ENCODE measurements at places on chromosomes 6 and 20.

- DNase-seq, result no peak
These were observed 35.5 kb upstream of the FOXC1 start for GRCh38 chr6:1574083-1574761.

DNA sequence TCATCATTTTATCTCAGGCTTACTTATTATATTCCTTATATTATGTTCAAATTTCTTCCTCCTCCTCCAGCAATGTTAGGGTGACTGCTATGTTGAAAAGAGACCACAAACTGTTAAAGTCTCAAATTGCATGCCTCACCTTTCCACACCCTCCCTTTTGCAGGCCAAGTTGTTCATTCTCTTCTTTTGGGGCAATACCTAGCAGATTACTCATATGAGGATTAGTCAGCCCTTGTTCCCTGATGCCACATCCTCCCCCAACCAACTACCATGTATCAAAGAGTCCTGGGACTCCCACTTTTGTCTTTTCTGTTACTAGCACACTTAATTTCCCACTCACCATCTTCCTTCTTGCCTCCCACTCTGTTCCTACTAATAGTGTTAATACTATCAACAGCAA is 434.7 kb downstream of the BCKDHB start:
- DNase-seq, result no peak

DNA sequence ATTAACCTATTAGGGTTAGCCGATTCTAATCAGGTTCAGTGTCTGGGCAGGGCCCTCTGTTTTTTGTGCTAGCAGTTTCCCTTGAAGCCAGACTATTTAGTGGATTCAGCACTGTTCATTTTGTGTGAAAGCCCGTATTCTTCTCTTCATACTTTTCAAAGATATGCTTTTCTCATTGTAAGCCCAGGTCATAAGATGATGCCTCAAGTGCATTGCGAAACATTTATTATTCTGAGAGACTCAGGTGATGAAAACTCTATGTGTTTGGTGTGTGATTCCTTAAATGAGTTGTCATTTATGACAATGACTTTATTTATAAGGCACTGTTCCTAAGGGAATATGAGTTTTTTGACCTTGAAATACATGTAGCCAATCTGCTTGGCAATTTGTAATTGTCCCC is 851.0 kb upstream of the FLRT3 start:
- DNase-seq, result no peak

DNA sequence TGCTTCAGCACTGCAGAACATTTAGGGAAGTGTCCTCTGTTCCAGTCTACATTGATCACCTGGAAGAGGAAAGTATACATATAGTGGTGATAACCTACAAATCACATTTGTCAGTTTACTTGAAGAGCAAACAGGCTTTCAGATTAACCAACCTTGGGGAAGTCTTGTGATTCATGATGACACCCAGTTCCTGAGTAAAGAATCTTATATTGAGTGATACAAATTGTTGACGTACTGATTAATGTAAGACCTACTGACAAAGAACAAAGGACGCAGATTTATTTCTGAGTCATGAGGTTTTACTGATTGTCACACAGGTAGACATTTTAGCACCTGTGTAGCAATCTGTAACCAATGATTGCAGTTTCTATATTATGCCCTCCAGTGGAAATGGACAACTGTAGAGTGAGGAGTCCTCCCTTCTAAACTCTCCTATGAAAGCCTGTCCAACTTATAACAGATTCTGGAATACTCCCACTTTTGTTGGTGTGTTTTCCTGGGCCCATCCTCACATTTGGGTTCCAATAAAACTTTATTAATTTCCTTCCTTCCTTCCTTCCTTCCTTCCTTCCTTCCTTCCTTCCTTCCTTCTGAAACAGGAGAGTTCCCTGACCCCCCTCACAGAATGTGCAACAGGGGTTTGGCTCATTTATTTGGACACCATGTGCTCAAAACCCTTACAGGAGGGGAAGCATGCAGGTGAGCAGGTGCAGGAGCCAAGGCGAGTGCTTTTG is 113.5 kb downstream of the SLC35B3 start:
- DNase-seq, result no peak

GRCh38 chr20:62391165-62392076 is 4.5 kb downstream of the RPS21 start:
- no peak for DNase-seq

- DNase-seq, result no peak
These were observed 141.5 kb downstream of the OR2B2 start for GRCh38 chr6:27770724-27771123.

DNA sequence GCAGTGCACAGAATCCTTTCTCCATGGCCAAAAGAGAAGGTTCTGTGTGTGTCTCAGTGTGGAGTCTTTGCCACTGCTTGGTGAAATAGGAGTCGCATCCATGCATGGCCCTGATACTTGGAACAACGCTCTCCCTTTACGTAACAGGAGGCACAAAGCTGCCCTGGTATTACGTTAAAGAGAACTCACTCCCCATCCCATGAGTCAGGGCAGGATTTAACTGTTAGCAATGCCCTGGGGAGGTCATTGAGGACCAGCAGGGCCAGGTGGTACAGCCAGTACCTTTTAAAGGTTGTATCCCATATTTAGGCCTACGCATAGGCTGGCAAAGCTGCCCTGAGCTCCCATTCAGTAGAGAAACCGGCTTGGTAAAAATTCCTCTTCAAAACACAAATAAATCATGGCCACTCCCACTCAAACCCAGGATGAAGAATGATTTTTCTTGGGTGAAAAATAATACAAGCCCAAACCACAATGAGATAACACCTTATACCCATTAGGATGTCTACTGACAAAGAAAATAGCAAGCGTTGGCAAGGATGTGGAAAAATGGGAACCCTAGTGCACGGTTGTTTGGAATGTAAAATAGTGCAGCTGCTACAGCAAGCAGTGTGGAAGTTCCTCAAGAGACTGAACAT is 37.1 kb downstream of the MYLK4 start:
- DNase-seq, result no peak

GRCh38 chr20:54079652-54080051 is 9.3 kb upstream of the BCAS1 start:
- DNase-seq, result no peak

GRCh38 chr6:138430361-138431145 is 26.5 kb downstream of the HEBP2 start:
- DNase-seq, result no peak

DNA sequence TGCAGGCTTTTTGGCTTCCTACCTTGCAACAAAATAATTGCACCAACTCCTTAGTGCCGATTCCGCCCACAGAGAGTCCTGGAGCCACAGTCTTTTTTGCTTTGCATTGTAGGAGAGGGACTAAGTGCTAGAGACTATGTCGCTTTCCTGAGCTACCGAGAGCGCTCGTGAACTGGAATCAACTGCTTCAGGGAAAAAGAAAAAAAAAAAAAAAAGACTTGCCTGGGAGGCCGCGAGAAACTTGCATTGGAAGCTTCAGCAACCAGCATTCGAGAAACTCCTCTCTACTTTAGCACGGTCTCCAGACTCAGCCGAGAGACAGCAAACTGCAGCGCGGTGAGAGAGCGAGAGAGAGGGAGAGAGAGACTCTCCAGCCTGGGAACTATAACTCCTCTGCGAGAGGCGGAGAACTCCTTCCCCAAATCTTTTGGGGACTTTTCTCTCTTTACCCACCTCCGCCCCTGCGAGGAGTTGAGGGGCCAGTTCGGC is 420 bp downstream of the SOX4 start:
- DNase-seq, result no peak

- DNase-seq, result no peak
These were observed 187.8 kb upstream of the PHACTR1 start for GRCh38 chr6:12528581-12529363.

- DNase-seq, result no peak
These were observed 384.4 kb upstream of the IRAK1BP1 start for GRCh38 chr6:78482801-78483552.

- DNase-seq, result no peak
These were observed 91.3 kb downstream of the FILIP1 start for GRCh38 chr6:75402296-75402695.

- no peak for DNase-seq
These were observed 20.8 kb upstream of the SLC22A7 start for GRCh38 chr6:43277306-43277642.

GRCh38 chr20:45450097-45450818 is 19.3 kb upstream of the WFDC2 start:
- no peak for DNase-seq

GRCh38 chr20:60715172-60715571 is 536.9 kb upstream of the CDH4 start:
- no peak for DNase-seq

DNA sequence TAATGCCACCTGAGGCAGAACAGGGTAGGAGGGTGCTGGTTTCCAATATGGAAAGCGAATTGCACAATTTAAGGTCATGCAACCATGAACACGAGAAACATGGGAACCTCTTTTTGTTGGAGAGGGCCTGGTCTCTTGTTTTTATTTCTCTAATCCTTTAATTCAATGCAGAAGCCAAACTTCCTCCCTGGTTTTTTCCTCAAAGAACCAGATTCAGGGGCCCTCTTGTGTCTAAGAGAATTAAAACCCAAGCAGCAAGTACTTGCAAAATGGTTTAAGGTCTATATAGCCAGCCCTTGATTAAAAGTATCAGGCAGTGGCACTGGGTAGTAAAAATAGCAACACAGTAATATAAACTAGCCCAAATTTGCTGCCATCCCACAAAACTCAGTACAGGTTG is 19.5 kb downstream of the GSTA4 start:
- no peak for DNase-seq

DNA sequence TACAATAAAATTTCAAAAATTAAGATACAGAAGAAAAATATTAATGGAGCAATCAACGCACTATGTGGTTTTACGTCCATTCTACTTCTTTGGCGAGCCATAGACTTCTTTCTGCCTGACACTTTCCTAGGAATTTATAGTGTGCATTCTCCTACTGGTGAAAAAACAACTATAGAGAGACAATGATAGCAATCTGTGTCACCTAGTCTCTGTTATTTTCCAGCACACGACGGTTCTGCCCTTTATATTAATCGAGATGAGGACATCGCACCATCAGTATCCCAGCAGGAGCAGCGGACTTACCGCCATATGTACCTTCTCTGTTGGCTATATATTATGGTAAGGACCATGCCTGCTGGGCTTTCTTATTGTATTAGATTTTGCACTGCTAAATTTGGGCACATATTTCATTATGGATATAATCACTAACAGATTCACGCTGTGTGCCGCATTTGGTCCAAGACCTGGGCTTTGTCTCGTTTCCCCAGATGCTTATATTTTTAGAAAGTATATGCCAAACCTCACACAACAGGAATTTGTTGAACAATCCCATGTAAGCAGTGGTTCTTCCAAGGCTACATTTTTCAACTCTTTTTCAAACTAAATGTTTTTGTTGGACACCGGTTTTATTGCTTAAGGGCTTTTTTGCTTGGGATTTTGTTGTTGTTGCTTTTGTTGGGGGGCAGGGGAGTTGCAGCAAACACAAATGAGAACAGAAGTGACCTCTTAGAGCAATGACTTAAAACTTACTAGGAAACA is 166.4 kb downstream of the ADAT2 start:
- no peak for DNase-seq

DNA sequence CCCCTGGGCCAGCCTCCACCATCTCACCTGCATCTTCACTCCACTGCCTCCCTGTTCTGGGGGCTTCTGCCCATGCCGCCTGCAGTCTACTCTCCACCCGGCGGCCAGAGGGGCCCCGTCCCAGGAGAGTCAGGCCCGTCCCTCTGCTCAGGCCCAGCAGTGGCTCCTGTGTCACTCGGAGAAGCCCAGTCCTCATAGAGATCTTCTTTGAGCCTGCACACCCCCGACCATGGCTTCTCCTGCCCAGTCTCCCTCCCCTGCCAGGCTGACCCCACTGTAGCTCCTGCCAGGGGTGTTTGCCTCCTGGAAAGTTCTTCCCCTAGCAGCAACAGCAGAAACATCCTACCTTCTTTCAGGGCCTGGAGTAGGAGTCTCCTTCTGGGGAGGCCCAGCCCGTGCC is 22.2 kb upstream of the NOL4L start:
- DNase-seq, result no peak

DNA sequence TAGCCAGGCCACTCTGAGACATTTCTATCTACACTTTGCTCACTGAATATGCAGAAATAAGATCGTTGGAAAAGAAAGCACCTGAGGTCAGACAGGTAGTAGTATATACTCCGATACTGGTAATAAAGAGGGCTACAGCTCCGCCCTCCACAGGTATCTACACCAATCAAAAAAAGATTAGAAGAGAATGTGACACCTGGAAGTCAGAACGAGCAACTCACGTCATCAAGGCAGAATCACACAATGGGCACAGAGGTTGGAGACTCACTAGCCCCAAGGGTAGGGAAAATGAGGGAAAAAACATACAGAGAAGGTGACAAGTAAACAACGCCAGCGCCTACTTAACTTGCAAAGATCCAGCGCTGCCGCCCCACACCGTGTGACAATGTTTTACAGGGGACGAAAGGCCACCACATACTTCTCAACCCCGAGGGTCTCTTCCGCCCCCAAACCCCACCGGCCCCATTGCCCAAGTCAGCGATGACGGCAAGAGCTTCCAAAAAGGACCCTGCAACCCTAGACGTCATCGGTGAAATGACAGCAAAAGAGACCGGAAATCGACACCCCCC is 653 bp downstream of the LMBRD1 start:
- no peak for DNase-seq

DNA sequence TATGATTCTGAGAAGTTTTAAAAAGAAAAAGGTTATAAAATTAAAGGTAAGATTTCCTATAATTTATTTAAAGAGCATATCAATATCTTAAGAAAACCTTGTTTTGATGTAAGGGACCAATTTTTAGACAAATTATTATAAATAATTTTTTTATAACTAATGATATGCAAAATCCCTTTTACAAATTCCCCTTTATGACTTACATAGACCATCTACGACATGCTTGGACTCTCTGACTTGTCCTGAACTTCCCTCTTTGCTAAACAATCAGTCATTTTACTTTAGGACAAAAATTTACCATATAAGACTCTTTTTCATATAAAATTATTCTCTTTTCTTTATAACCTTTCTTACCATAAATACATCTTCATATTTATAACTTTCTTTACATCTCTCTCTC is 15.3 kb upstream of the ANGPT4 start:
- no peak for DNase-seq

- peak; percentile 13 for DNase-seq
These were observed 157.5 kb upstream of the PMEPA1 start for GRCh38 chr20:57867181-57867803.

- no peak for DNase-seq
These were observed 64.1 kb upstream of the RPS6KA2 start for GRCh38 chr6:166691199-166691598.

DNA sequence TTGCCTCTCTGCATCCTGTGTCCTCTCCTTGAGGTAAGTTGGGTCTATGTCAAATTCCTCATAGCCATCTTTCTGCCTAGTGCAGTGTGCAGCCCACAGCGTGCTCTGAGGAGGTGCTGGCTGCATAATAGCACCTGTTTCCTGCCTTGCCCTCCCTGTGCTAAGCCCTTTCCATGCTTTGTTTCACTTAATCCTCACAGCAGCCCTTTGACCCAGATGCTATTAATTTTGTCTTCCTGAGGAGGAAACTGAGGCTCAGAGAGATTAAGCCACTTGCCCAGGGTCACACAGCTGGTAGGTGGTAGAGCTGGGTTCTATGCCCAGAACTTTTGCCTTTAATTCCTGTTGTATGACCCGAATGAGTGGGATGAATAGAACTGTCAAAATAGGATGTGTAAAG is 13.5 kb downstream of the FAM83D start:
- no peak for DNase-seq

- no peak for DNase-seq
These were observed 69.1 kb downstream of the FOXA2 start for GRCh38 chr20:22515264-22515663.
